ENCODE measurements at places on chromosomes 7 and 10.

DNA sequence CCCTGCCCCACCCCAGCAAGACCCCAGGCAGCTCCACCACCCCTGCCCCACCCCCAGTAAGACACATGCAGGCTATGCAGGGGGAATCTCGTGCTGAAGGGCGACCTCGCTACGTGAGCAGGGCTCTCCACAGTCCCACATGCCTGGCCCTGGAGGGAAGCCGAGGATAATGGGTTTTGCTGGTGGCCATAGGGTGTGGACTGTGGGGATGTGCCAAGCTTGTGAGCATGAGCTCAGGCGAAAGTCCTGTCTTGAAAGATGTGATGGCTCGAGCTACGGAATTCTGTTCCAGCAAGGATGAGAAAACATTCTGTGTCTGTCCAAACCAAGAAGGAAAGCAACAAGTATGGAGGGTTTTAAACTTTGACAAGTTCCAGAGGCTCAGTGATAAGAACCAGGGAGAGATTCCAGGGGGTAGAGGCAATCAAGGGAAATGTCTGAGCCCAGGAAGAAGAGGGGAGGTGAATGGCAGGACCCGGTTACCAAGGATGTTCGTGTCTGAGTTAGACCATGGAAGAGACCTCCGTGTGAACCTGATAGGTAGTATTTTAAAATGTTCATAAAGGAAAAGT is 63.1 kb downstream of the PYROXD2 start:
- DNase-seq, result no peak

- DNase-seq, result no peak
Measured at GRCh38 chr10:49118430-49119074, 3.2 kb upstream of the VSTM4 start.

DNA sequence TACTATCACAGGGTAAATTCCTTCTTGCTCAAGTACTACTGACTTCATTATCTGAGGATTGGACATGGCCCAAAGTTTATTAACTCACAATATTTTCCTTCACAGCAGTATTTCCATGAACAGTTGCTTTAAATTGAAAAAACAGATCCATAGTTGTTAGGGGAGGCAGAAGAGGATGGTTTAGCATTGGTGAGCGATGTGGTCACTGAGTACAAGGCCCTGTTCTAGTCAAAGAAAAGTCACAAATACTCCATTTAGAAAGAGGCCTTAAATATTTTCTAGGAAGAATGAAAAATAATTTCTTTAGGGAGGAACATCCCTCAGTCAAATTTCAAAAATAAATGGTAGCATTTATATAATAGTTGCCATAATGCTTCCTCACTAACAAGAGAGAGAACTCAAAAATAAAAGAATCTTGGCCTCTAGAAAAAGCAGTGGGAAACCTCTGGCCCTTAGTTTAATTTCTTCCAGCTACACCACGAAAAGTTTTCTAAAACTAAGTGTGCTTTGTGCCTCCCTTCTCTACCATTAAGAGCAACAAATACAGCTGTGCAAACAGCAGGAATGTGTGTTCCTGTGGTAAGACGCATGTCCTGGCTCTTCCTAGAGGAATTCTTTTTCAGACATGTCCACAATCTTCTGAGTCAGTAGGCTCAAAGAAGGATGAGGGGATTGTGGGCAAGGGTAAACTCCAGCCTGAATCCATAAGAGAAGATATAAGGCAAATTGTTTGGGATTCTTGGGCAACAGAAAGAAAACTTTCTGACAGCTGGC is 105.7 kb downstream of the HOXA1 start:
- no peak for DNase-seq

GRCh38 chr10:32417911-32418547 is 27.9 kb upstream of the CCDC7 start:
- no peak for DNase-seq
